ENCODE measurements at places on chromosomes 5 and 9. TPM values are rescaled to one million over a fixed set of nuclear protein-coding genes. Genes with fewer than 3 reads are reported as not detected.

GRCh38 chr9:4905135-4905490 is 80.0 kb upstream of the JAK2 start:
- DNase-seq, result no peak
- no peak overlapping the region for H3K27ac ChIP-seq
- H3K4me1 ChIP-seq, result no peaks in the 10 kb centered on the region
- H3K4me3 ChIP-seq, result no peak overlapping the region

GRCh38 chr9:22838266-22838665 is 391.6 kb downstream of the DMRTA1 start:
- H3K27me3 ChIP-seq, result no peaks in the 10 kb centered on the region
- no peaks in the 10 kb centered on the region for H3K36me3 ChIP-seq
- no peaks in the 10 kb centered on the region for H3K4me1 ChIP-seq
- H3K27ac ChIP-seq, result no peak overlapping the region

GRCh38 chr9:18791074-18791473 is 241.9 kb downstream of the SAXO1 start:
- peaks cover 3% of the 10 kb centered on the region for H3K4me1 ChIP-seq
- H3K27ac ChIP-seq, result no peak overlapping the region
- H3K36me3 ChIP-seq, result no peaks in the 10 kb centered on the region

DNA sequence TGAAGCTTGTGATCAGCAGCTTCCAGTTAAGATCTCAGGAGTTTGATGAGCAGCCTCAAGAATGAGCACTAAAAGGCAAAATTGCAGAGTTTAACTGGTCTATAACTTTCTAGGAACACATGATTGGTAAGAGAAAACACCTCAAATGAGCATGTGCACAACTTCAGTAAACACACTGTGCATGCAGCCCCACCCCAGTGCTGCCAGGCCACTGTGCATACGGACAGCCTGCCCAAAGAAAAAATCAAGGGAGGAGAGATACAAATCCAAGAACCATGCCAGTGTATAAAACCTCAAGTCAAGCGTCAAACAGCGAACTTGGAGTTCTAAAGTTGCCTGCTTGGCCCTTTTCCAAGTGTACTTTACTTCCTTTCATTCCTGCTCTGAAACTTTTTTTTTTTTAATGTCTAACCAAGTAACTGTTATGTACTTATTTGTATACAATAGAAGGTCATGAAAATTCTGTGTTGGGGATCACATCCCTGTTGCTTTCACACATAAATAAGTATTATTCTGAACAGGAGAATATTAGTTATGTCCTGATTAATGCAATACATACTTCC is 125.6 kb upstream of the TSLP start:
- H3K4me1 ChIP-seq, result no peaks in the 10 kb centered on the region
- no peaks in the 10 kb centered on the region for H3K27me3 ChIP-seq

- H3K4me3 ChIP-seq, result no peak overlapping the region
- DNase-seq, result no peak
Observed at GRCh38 chr9:135773530-135774238, 71.7 kb downstream of the KCNT1 start.

CCDC180 gene
- total RNA-seq, result 7.4 TPM

GRCh38 chr5:95283761-95284571 is 928 bp downstream of the MCTP1 start:
- H3K4me3 ChIP-seq, result peak overlapping the region; percentile 57
- H3K36me3 ChIP-seq, result no peaks in the 10 kb centered on the region
- H3K27ac ChIP-seq, result no peak overlapping the region
- H3K27me3 ChIP-seq, result peaks cover 38% of the 10 kb centered on the region

DNA sequence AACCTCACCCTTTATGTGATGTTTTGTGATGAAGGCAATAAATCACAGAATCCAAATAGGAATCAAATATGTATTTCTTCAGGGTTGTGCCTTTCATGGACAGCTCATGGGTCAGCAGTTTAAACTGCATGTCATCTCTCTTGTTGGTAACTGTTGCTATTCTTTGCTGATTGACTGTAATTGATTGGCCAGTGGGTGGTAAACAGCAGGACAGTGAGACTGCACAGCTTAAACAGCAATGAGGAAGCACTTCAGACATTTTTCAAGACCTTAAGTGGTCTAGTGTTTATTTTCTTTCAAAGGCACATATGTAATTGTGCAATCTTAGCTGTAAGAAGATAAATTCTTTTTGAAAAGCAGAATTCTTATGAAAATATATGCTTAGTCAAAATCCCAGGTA is 260.5 kb downstream of the COX7C start:
- no peak overlapping the region for H3K4me3 ChIP-seq
- H3K4me1 ChIP-seq, result no peaks in the 10 kb centered on the region
- H3K27ac ChIP-seq, result no peak overlapping the region
- no peak for DNase-seq

CNTNAP3 gene
- total RNA-seq, result 2.9 TPM

FAM153A gene
- 0.31 TPM for total RNA-seq

GRCh38 chr5:140182075-140182711 is 7.2 kb downstream of the CYSTM1 start:
- peaks cover 9% of the 10 kb centered on the region for H3K4me1 ChIP-seq
- no peak overlapping the region for H3K4me3 ChIP-seq
- H3K36me3 ChIP-seq, result no peaks in the 10 kb centered on the region
- DNase-seq, result peak; percentile 44
- no peaks in the 10 kb centered on the region for H3K27me3 ChIP-seq

- no peaks in the 10 kb centered on the region for H3K4me1 ChIP-seq
- H3K27ac ChIP-seq, result no peak overlapping the region
- H3K36me3 ChIP-seq, result peaks cover 37% of the 10 kb centered on the region
- DNase-seq, result no peak
- no peak overlapping the region for H3K4me3 ChIP-seq
- H3K27me3 ChIP-seq, result no peaks in the 10 kb centered on the region
Observed at GRCh38 chr5:148418511-148418910, 34.8 kb downstream of the FBXO38 start.

KIF4B gene
- under 0.01 TPM for total RNA-seq

SPINK4 gene
- total RNA-seq, result 0.31 TPM

SPINK7 gene
- total RNA-seq, result not detected

DNA sequence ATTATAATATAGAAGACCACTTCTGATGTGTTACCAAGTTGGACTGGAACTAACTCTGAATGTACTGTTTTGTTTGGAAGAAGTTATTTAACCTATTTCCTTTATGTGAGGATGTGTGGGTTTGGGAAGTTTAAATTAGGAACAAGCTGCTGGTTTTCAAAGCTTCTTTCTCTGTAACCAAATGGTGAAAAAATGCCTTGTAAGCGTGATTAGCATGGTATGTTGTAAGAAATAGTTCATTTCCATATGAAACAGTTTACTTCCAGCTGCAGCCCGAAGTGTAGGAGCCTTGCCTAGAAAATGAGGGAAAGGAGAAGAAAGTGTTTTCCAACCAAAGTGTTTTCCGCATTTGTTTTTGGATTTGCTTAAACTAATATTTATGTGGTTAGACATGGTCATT is 36.0 kb downstream of the TTC1 start:
- no peak overlapping the region for H3K4me3 ChIP-seq
- H3K27me3 ChIP-seq, result no peaks in the 10 kb centered on the region
- DNase-seq, result peak; percentile 22
- no peaks in the 10 kb centered on the region for H3K4me1 ChIP-seq

MOB3B gene
- 1.4 TPM for total RNA-seq

DNA sequence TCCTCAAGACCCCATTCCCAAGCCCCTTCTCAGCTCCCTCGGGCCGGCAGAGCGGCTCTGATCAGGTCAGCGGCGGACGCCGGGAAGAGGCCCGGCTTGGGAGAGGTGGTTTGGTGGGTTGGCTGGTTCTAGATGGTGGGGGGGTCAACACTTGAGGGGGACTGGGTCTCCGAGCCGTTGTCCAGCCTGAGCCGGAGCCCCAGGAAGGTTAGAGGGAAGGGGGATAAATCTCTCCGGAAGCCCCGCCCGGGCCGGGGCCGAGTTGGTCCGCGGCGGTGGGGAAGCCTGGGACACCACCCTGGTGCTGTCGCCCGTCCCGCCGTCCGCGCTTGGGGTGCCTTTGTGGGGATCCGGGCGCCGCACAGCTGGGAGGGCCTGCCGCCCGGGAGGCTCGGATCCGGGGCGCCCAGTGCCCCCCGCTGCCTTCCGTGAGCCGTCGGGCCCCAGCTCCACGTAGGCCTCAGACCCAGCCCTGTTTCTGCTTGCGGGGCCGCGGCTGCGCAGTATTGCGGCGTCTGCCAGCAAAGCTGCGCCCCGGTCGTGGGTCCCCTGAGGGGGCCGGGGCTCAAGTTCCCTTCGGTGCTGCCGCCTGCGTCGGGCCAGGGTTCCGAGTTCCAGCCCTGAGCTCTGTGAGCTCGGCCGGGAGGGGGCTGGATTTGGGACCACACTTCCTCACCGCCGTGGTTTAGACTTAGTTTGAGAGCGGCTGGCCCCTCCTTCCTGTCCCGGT is 542 bp upstream of the TRIM52 start:
- H3K4me1 ChIP-seq, result peaks cover 22% of the 10 kb centered on the region
- DNase-seq, result peak; percentile 85
- no peaks in the 10 kb centered on the region for H3K27me3 ChIP-seq
- peak overlapping the region; percentile 97 for H3K27ac ChIP-seq
- H3K4me3 ChIP-seq, result peak overlapping the region; percentile 84
- H3K36me3 ChIP-seq, result peaks cover 29% of the 10 kb centered on the region
